NCI-H1105 treated with DMSO at 0.1 percent for 48 hours (cell line): ENCODE measurements at places on chromosomes 16 and 17.

GRCh38 chr17:4506175-4506813 is 7.6 kb downstream of the SPNS2 start:
- no peak for DNase-seq

DNA sequence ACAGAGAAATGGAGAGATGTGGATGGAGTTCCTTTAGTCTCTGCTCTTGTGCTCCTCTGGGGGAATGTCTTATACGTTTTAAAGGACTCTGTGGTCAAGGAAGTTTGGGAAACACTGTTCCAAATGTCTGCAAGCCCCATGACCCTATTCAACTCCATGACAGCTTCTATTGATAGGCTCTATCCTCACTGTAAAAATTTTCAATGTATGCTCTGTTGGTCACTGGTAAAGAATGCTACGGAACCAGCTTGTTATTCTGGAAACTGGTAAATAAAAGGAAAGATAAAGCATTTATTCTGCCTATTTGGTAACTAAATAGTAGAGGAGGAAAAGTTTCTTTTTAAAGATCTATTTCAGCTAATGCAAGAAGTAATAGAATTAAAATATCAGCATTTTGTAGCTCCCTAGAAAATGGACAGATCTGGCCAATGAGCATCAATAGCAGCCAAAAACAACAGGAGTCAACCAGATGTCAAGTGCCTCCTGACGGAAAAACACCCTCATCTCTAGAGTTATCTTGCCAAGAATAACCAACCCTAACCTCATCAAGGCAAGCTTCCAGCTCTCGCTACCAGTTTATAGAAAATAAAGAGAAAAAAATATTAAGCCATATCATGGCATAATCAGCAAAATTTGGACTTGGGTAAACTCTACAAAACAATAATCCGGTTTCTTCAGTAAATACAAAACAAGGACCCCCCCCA is 16.1 kb downstream of the GDE1 start:
- DNase-seq, result no peak

GRCh38 chr16:72646615-72647014 is 401.3 kb downstream of the ZFHX3 start:
- DNase-seq, result no peak

DNA sequence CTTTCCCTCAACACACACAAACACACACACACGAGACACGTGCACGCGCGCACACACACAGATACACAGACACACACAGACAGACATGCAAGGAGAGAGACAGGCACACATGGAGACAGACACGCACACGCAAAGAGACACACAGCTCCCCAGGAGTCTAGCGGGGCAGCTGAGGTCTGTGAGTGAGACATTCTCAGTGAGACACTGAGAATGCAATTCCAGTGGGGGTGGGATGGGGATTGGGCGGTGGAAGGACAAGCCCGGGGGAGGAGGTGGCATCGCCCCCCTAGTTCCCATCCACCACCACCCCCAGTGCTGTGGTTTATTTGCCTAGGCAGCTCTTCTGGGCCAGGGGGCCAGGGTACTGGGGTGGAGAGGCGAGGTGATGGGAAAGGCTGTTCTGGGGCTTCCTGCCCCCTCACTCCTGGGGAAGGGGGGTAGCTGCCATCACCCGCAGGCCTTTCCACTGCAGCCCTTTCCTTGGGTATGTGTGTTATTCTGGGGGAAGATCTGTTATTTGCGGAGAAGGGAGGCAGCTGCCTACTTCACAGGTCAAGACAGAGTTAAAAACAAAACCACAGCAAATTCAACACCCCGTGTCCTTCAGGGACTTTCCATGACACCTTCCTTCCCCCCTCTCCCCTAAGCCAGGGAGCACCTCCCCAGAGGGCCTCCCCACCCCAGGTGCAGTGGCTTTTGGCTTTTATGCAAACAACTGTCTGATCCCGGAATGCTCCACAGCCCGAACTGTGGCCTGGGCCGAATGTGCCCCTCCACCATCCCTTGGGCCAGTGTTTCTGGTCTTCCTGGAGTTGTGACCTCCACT is 18.0 kb downstream of the GRB7 start:
- no peak for DNase-seq

GRCh38 chr16:12460064-12460392 is 343.7 kb downstream of the CPPED1 start:
- DNase-seq, result no peak

DNA sequence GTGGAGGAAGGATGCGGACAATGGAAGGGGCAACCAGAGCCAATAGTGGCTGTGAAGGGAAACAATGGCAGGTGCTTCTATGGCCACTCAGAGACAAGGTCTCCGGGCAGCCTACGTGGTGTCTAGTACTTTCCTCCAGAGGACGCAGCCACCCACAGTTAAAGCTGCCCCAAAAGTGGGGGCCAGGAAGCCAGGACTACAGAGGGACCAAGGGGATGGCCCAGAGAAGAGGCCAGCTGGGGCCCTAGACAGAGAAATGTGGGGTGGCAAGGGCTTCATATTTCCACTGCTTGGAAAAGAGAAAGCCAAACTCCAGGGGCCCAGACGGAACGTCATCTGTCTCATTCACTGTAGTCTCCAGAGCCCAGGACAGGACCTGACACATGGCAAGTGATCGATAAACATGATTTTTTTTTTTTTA is 837 bp upstream of the PER1 start:
- DNase-seq, result no peak

- DNase-seq, result no peak
Observed at GRCh38 chr16:62391134-62391533, 354.9 kb upstream of the CDH8 start.

DNA sequence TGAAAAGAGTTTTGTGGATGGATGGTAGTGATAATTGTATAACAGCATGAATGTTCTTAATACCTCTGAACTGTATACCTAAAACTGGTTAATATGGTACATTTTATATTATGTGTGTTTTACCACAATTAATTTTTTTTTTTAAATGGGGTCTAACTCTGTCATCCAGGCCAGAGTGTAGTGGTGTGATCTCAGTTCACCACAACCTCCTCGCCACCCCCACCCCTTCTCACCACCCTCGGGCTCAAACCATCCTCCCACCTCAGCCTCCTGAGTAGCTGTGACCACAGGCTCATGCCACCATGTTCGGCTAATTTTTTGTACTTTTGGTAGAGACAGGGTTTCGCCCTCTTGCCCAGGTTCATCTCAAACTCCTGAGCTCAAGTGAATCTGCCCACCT is 123.2 kb downstream of the CDRT15L2 start:
- DNase-seq, result no peak

DNA sequence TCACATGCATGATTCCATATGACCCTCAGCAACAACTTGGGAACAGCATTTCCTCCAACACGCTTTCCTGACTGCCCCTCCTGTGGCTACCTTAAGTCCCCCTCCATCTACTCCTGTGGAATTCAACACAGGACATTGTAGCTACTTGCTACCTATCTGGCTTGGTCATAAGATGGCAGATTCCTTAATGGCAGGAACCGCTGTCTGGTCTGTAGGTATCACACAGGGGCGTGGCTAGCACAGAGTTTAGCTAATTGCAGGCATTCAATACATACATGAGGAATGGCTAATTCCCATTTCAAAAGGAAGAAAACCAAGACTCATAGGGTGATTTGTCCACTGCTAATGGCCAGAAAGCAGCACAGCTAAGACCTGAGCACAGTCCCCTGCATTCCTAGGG is 8.6 kb downstream of the LRRC59 start:
- no peak for DNase-seq

- DNase-seq, result no peak
Observed at GRCh38 chr17:1322014-1322428, 42.6 kb downstream of the TRARG1 start.

- DNase-seq, result peak; percentile 68
Observed at GRCh38 chr17:48310748-48311213, 119.2 kb downstream of the SKAP1 start.
